ENCODE measurements at places on chromosomes 1 and 21.

DNA sequence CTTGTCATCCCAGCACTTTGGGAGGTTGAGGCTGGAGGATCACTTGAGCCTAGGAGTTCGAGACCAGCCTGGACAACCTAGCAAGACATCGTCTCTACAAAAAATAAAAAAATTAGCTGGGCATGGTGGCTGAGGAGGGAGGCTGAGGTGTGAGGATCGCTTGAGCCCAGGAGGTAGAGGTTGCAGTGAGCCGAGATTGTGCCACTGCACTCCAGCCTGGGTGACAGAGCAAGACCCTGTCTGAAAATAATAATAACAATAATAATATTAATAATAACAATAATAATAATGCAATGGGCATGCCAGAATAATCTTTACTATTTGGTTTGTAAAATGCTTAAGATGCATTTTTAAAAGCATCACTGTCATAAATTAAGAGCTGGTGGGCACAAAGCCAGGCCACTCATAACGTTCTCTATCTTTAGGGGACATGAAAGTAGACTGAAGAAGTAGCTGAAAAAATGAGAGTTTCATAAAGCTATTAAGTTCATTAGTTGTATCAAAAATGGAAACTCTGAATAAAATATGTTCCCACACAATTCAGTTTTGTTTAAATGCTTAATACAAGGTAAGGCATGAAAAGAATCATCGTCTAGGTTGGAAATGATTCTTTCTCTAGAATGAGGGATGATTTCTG, 51.6 kb upstream of the ITPKB start:
- no peak for DNase-seq

GRCh38 chr1:92409946-92410549, 76.7 kb downstream of the GFI1 start:
- DNase-seq, result no peak

DNA sequence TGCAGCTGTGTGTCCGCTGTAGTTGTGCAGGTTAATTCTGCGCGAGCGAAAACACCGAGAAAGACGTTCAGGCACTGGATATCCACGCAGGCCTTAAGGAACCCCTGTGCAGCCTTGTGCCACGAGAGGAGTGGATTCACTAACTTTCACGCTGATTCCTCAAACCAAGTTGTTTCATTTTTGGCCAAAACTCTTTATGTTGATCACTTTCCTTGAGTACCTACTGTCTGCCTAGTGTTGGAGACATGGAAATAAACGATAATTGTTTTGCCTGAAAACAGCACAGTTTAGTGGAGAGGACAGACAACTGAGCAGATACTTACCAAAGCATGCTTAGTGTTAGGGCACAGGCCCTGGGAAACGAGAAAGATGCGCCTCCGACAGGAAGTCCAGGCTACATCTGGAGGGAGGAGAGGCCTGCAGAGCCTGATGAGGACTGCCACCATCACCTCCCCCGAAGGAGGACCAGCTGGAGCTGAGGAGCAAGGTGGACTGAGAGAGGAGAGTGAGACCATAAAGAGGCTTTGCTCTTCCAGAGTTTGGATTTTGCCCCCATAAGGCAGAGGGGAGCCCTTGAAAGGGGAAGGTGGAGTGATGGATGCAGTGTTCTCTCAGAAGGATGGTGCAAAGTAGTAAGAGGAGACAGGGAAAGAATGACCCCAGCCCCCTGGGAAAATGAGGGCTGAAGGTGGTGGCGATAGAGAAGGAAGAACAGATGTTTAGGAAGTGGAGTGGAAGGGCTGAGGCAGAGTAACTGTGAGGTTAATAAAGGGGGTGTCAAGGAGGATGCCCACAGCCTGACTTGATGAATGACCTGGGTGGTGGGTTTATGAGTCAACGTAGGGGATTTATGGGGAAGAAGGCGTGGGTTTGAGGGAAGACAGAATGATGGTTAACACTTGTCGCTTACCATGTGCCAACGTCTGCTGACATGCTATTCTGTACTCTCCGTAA, 956 bp upstream of the SCAF4 start:
- no peak for DNase-seq

DNA sequence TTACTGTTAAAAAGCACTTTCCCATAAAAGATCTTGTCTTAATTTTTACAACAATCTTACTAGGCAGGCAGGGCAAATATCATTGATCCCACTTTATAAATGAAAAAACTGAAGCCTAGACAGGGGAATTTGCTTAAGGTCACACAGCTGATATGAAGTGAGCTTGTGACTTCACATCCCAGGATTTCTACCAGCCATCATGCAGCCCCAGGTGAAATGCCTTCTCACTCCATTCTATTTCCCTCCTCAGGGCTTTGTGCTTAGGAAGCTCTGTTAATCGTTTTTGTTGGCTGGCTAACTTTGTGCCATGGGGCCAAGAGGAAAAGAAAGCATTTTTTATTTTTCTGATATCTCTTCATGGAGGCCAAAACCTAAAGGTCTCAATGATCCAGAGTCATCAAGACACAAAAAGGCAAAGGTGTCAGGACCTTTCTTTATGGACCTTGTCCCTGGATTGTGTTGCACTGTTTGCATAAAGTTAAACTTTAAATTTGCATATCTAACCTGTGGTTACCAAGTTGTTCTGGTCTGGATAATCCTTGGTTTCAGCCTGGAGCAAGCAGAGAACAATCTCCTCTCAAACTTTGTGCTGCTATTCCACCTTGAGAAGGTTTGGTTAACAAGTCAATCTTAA, 44.8 kb upstream of the ZNF326 start:
- no peak for DNase-seq

- DNase-seq, result no peak
Observed at GRCh38 chr1:72435025-72435424, 152.7 kb upstream of the NEGR1 start.

- DNase-seq, result no peak
Observed at GRCh38 chr1:182357913-182358312, 33.7 kb downstream of the GLUL start.

DNA sequence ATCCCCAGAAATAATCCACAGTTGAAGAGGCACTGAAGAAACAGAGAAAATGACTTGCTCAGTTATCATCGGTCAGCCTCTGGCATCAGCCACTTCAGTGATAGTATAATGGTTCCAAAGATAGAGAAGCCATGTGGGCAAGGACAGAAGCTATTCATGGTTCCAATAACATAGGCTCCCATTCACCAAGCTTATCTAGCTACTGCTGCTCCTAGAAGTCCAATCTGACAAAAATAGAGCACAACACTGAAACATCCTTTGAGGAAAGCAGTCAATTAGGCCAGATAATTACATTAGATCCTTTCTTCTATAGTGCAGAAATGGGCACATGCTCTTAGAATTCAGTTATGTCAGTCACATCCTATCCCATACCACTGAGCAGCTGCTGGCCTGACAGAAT, 33.5 kb upstream of the CRB1 start:
- DNase-seq, result no peak

GRCh38 chr1:89563957-89564604, 39.5 kb downstream of the LRRC8B start:
- no peak for DNase-seq

DNA sequence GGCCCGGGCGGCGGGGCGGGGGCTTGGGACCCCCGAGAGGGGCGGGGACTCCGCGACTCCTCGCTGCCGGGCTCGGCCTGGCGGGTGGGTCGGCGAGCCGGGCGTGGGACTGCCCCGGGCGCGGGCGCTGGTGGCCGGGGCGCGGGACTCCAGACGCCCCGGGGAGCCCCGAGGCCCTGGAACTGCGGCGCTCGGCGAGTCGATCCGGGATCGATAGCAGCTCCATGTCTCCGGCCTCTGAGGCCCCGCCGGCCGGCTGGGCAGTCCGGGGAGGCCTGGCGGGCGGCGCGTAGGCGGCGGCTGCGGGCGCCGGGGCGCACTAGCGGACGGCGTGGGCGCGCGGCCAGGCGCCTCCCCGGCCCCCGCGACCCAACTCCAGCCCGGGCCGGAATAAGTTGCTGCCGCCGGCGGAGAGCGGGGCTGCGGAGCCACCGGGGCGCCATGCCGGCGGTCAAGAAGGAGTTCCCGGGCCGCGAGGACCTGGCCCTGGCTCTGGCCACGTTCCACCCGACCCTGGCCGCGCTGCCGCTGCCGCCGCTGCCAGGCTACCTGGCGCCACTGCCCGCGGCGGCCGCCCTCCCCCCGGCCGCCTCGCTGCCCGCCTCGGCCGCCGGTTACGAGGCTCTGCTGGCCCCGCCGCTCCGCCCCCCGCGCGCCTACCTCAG, 400 bp downstream of the SAMD11 start:
- DNase-seq, result no peak

DNA sequence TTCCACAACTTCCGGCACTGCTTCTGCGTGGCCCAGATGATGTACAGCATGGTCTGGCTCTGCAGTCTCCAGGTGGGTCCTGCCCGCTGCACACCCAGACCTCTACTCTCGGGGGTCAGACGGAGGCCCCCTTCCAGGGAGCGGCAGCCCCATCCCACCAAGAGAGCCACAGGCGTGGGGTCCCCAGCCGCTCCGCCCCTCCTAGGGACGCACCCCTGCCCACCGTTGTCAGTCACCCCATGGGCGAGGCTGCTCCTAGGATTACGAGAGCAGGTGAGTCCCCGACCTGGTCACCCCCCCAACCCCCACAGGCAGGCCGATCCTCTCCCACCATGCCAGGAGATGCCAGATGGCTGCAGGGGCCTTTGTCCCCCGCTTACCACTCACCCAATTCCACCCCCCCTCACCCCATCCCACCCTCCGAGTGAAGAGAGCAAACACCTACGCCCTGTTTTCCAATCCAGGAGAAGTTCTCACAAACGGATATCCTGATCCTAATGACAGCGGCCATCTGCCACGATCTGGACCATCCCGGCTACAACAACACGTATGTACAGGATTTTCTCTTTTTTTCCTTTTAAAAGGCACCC, 107.0 kb downstream of the PDE9A start:
- DNase-seq, result no peak
